ENCODE measurements at places on chromosomes 1 and 21.

- DNase-seq: no peak
Measured at GRCh38 chr1:6456800-6457466, 9.0 kb downstream of the TNFRSF25 start.

DNA sequence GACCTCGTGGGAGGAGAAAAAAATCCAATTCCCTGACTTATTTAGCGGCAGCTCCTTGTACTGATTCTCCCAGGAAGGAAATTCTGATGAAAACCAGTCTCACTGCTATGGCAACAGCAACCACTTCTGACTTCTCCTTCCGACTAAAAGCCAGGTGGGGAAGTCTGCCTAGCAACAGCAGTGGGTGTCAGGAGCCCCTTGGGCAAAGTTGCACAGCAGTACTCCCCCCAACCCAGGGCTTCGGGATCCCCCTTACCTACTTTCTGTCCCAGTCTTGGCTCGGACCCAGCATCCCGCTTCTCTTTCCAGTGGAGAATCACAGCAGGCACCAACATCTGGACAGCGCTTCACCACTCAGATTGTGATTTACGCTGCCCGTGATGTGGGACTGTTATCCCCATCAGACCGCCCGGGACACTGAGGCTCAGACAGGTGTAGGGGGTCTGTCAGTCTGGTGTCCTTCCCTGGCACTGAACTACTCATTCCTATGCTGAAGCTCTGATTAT is 24.6 kb downstream of the NKAIN1 start:
- peak; percentile 62 for DNase-seq

GRCh38 chr1:240423246-240423924 is 188.6 kb downstream of the GREM2 start:
- DNase-seq: no peak

DNA sequence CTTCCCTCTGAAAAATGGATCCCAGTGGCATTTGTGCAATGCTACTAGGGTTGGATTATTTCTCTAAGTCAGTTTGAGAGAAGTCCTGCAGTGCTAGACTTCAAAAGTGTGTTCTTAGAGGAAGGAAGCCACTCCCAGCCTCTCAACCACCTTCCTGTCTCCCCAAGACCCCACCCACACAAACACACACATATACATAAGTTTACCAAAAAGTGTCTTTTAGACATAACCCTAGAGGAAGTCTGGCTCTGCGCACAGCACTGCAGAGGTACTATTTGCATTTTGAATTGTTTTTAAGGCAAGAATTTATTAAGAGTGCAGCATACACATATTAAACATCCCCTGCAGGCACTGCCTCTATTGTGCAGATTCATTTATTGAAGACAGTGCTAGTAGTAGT is 127.3 kb downstream of the HHIPL2 start:
- DNase-seq: no peak

- DNase-seq: no peak
Measured at GRCh38 chr1:38152351-38153065, 105.9 kb upstream of the POU3F1 start.

GRCh38 chr1:220733086-220733601 is 15.0 kb upstream of the MTARC2 start:
- DNase-seq: peak; percentile 79

GRCh38 chr1:210938416-210938925 is 195.5 kb downstream of the KCNH1 start:
- no peak for DNase-seq

DNA sequence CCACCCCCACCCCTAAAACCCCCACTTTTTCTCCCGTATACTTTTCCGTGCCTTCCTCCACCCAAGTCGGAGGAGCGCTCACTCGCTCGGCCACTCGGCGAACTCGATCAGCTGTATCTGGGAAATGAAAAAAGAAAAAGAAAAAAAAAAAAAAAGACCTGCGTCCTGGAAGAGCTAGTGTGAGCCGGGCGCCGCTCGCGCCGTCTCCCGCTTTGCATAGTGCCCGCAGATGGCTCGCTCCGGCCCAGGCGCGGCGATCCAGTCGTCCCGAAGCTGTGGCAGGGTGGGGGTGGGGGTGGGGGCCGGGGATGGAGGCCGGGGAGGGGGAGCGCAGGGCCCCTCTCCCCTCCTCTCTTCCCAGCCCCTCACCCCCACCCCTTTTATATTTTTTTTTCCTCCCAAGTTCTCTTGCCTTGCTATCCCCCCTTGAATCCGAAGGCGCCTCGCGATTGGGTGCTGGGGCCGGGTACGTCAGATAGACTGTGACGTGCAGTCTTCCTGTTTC is 299 bp upstream of the PROX1 start:
- peak; percentile 92 for DNase-seq

DNA sequence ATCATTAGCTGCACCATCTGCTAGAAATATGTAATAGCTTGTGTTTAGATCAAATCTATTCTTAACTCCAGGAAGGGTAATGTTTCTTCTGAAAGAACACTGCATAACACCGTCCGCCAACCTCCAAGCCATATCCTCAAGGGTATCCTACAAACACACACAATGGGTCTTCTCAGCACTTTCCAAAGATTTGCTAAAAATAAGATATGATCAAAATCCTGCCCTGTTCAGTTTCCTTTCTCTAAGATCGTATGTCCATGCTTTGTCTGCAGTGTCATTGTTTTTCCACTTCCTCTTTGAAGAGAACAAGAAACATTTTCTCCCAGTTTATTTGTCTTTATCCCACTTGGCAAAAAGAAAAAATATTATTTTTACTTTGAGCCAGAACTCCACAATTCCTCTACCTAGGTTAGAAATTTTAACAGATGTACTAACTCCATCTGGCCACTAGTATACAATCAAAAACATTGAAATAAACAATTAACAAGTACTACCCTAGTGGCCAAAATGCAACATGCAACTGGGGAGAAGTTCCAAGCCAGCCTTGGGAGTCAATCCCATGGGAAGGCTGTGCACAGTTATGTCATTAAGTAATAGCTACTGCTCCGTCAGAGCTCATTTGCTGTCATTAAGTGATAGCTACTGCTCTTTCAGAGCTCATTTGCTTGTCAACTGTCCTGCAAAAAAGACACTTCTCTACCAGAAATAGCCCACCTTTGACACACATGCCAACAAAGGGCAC is 37.8 kb downstream of the FRRS1 start:
- no peak for DNase-seq

- no peak for DNase-seq
Measured at GRCh38 chr1:24708938-24709337, 36.3 kb upstream of the CLIC4 start.

- no peak for DNase-seq
Measured at GRCh38 chr1:15509586-15509985, 14.4 kb downstream of the CASP9 start.

DNA sequence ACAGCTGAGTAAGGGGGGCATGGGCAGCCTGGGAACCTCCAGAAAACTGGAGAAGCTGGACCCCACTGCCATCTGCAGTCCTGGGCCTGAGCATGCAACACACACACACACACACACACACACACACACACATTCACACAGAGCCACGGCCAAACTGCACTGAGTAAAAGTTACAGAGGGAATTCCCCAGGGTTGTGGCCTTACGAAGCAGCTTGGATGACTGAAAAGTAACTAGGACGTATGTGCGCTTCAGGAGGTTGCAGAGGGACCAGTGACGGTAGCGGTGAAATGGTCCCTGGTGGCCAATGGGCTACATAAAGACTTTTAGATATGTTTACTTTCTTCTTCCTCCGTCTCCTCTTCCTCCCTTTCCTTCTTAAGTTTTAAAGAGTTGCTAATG is 232.5 kb upstream of the TMEM51 start:
- peak; percentile 55 for DNase-seq

DNA sequence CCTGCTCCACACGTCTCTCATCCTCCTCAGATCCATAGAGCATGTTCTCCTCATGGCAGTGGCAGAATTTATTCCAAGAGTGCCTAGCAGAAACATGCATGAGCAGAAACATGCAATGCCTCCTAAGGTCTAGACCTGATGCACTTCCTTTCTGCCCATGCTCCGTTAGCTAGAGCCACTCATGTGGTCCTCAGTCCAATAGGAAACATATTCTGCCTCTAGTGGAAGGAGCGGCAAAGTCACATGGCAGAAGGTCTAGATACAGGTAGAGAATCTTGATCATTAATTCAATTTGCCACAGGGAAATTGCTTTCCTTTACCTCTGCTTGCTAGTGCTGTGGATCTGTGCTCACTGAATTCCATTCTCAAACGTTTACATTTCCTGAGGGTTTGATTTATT is 130.4 kb downstream of the KIF26B start:
- no peak for DNase-seq

DNA sequence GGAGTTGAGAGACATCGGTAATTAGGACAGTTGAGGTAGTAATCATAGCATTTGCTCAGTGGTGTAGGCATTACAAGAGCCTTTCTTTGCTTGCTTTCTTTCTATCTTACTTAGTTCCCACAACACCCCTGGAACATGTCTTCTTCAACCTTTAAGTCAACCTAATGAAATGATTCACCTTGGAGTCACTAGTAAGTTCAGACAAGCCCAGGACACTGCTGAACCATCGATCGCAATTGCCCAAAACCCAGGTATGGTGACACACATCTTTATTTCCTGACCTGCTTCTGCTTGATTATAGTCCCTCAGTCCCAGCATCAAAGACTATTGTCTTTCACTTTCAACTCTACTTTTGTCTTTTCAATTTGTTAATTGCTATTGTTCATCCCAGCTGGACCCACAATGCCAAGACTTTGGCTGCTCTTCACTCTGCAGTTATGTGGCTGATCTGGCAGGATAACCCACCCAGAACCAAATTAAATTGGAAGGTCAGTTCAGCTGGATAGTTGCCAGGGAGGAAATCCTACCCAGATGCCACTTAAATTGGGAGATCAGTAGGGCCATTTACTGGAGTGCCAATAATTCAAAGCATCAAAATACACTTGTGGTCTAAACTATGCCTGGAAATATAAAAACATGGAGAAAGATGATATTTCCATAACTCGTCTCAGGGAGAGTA is 272.9 kb downstream of the RWDD3 start:
- no peak for DNase-seq

- DNase-seq: no peak
Measured at GRCh38 chr1:178999061-178999460, 26.6 kb upstream of the FAM20B start.

GRCh38 chr1:81233591-81233990 is 567.1 kb upstream of the ADGRL2 start:
- DNase-seq: no peak

- DNase-seq: no peak
Measured at GRCh38 chr1:159076438-159077119, at the start of gene AIM2. TSS of gene AIM2 (minus strand) at chr1:159076766. CDS start at chr1:159073499, 3,267 bp downstream.

- DNase-seq: no peak
Measured at GRCh38 chr1:194374649-194375048, 1188.2 kb upstream of the B3GALT2 start.

DNA sequence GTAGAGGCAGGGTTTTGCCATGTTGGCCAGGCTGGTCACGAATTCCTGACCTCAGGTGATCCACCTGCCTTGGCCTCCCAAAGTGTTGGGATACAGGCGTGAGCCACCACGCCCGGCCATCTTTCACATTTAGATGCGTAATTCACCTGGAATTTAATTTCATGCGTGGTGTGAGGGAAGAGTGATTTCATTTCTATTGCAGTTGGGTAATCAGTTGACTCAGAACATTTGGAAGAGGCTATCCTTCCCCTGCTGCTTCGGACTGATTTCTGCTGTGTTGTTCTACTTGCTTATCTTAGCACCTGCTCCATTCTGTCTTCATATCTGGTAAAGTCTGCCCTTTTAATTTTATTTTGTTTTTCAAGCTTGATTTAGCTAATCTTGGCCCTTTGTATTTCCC is 19.1 kb downstream of the DIP2A start:
- no peak for DNase-seq

DNA sequence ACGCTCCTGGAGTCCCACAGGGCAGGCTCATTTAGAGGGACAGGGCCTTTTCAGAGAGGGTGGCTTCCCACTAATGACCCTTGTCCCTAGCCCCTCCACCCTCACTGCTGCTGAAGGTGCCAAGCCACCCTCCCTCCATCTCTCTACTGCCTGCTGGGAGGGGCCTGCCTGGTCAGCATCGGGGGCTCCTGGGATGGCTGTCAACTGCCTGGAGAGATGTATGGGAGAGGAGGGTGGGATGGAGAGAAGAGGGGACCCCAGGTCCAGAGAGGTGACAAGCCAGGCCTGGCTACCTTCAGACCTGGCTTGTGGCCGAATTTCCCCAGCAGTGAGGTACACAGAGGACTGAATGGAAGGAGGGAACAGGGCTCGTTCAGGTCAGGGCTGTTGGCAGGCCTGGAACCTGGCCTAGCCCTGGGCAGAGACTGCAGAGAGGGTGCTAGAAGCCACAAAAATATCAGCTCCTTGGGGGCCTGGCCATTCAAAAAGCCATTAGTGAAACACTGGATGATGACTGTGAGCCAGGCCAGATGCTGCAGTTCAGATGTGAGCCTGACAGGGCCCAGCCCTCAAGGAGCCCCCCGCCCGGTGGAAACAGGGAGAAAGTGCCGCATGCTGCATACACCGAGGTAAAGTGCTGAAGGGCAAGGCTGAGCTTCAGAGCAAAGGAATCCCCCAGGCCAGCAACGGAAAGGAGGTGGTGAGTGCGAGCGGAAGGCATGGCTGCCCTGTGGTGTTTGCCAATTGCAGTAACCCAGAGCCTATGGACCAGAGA is 20.0 kb downstream of the MMEL1 start:
- no peak for DNase-seq

- peak; percentile 56 for DNase-seq
Measured at GRCh38 chr1:114152508-114153260, 985 bp downstream of the SYT6 start.

DNA sequence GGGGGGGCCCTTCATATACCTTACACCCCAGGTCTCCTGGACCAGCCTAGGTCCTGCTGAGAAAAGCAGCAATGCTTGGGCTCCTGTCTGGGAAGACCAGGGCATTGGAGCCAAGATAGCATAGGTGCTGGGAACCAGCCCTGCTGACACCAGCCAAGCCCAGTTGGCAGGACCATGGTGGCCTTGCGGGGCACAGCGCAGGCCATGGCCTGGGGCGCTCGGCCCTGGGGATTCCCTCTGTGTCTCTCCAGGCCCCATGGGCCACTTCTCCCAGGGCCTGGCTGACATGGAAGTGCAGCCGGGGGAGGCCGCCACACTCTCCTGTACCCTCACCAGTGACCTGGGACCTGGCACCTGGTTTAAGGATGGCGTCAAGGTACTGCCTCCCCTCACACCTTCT is 23.3 kb downstream of the IGFN1 start:
- DNase-seq: no peak

- no peak for DNase-seq
Measured at GRCh38 chr1:119866451-119866850, 29.9 kb downstream of the ADAM30 start.

DNA sequence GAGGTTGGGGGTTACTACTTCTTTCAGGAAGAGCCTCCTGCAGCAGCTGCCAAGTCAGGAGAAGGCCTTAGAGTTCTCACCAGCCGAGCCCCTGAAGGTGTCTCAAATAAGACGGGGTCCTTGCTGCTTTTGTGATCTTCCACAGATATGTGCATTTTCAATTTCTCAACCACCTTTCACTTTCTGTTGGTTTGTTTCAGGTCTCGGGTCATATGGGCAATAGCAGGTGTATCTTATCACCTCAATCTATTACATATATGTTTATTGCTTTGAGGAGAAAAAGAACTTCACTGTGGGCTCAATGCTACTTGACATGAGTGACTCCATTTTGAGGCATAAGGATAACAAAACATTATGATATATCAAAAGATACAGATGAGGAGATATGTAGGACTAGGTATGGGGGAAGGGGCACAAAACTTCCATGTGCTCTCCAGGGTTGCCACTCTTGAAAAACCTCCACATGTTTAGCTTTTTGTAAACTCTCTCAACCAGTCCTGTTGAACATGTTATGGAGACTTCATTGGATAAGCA is 1171.4 kb upstream of the ADGRL2 start:
- DNase-seq: no peak

- DNase-seq: no peak
Measured at GRCh38 chr1:4636644-4637380, 17.6 kb upstream of the AJAP1 start.
